ENCODE measurements at places on chromosomes 4 and X.

- no peak for DNase-seq
Measured at GRCh38 chrX:7689791-7690412, 153.1 kb upstream of the VCX start.

DNA sequence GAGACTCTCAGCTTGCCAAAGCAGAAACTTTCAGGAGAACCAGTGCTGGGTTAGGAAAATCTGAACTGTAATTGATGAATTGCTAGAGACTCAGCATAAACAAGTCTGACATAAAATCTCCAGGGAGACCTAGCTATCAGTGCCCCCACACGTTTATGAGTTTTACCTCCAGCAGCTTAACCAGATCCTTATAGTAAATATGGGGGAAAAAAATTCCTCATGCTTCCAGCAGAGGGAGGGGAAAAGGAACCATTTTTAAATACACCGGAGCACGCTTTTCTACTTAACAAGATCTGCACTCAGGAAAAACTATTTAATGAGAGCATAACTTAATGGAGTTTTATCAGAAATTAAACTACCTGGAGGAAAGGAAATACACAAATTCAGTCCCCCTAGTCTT, 1040.7 kb upstream of the INTU start:
- DNase-seq = no peak

GRCh38 chr4:52659001-52659721, at the start of gene USP46:
TSS of gene USP46 (minus strand) at chr4:52659301. CDS start at chr4:52659150, 151 bp downstream.
- peak; percentile 46 for DNase-seq

GRCh38 chrX:8657883-8658282, 74.1 kb downstream of the ANOS1 start:
- no peak for DNase-seq

GRCh38 chrX:11393949-11394654, 100.9 kb downstream of the AMELX start:
- no peak for DNase-seq

GRCh38 chrX:72101597-72102037, 30.1 kb downstream of the RTL5 start:
- DNase-seq = no peak

GRCh38 chr4:20394512-20394911, 142.8 kb downstream of the SLIT2 start:
- DNase-seq = no peak

- DNase-seq = no peak
Measured at GRCh38 chrX:1221296-1221845, 8.9 kb upstream of the CRLF2 start.

GRCh38 chr4:7434766-7435150, at the start of gene PSAPL1:
TSS of gene PSAPL1 (minus strand) at chr4:7434930. CDS start at chr4:7434879, 51 bp downstream.
- DNase-seq = no peak

DNA sequence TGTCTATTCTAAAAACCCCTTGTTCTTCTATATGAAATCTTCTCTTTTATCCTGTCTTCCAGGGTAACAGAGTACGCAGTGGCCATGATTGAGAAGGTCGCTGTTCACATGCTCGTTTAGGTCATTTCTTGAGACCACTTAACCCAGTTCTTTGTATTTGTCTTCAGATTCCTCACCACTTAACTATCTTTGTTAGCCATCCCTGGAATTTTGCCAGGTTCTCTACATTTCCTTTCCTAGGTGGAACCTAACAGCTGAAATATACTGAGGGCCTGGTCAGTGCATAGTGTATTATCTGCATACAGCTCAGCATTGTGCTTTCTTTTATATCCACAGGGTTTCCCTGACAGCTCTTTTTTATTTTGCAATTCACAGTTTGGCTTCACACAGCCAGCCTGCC, 148.9 kb upstream of the GALNT7 start:
- no peak for DNase-seq

DNA sequence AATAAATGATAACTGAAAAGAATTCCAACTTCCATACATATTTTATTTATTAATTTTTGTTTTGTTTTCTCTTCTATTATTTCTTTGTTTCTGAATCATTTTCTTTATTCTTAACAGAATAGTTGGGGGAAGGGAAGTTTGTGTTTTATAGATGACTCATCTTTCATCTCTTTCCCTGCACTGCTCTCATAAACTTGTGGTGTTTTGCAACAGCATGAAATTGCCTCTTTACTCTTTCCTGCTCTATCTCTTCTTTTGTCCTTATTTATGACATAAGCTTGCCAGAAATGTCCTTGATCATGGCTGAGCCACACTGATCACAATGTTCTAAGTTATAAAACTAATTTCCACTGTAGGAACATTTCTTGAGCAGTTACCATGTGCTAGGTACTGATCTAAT, 22.3 kb downstream of the QRFPR start:
- peak; percentile 46 for DNase-seq

- DNase-seq = no peak
Measured at GRCh38 chrX:71103110-71103983, 3.2 kb downstream of the CXorf65 start.

DNA sequence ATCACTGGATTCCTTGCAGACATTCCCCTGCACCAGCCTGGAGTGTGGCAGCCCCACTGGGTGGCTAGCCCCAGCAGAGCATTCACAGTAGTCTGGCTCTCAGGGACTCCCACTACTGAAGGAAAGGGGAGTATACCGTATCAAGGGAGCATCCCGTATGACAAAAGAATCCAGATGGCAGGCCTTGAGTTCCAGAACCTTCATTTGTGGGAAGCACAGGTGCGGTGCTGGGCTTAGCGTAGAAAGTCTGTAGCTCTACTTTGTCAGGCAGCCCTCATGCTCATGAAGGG, 79.6 kb downstream of the CENPC start:
- no peak for DNase-seq

DNA sequence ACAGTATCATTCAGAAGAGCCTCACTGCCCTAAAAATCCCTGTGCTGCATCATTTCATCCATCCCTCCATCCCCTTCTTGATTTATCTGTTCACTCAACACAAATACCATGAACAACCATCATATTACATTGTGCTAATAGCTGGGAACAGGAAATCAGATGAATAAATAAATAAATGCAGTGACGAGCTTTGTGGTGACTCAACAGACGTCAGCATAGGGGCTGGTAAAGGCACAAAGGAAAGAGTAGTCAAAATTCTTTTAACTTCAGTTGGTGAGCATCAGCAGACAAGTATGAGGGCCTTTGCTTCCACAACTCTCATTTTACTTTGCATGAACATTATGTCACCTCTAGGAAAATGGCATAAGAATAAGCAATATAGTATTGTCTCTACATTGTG, 65.5 kb downstream of the EDNRA start:
- peak; percentile 91 for DNase-seq

DNA sequence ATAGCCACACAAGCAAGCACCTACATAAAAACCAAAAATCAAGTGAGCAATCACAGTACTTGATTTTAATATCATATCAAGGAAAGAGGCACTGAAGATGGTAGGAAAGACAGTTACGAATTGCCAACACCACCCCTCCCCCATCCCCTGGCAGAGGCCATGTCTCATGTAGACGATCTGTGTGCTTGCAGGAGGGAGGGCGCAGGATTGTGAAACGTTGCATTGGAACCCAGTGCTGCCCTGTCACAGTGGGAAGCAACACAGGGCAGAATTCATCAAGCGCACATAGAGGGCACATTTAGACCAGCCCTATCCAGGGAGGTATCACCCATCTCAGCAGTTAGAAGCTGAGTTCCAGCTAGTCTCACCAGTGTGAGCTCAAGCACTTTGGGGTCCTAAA, 359.8 kb downstream of the DMD start:
- no peak for DNase-seq

DNA sequence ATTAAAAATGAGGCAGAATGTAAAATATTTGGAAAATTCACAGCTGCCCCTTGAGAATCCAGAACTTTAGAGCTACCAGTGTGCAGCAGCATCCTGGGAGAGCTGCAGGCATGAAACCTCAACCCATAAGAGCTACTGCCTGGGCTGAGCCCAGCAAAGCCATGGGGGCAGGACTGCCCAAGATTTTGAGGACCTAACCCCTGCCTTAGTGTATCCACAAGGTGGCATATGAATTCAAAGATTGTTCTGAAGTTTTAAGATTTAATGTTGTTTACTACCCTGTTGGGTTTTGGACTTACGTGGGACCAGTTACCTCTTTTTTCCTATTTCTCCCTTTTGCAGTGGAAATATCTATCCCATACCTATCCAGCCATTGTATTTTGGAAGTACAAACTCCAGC, 26.4 kb downstream of the CASP6 start:
- no peak for DNase-seq

GRCh38 chr4:140309124-140309870, 64.1 kb upstream of the SCOC start:
- peak; percentile 44 for DNase-seq

DNA sequence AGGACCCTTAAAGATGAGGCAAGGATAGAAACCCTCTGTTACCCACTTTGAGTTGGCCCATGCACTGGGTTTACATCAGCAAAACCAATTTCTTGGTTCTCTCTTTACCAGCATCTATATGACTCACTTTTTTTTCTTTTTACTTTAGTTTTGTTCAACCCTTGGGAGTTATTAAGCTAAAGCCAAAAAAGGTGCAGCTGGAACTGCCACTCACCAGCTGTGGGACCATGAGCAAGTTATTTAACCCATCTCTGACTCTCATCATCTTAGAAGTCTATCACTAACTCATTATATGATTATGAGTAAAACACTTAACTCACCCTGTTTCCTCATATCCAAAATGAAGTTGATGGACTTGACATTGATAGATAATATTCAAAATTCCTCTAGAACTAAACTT, 53.4 kb downstream of the GABRB1 start:
- DNase-seq = no peak

- peak; percentile 49 for DNase-seq
Measured at GRCh38 chr4:103786014-103786413, 66.2 kb upstream of the TACR3 start.
